ENCODE measurements at places on chromosomes 5 and 9.

DNA sequence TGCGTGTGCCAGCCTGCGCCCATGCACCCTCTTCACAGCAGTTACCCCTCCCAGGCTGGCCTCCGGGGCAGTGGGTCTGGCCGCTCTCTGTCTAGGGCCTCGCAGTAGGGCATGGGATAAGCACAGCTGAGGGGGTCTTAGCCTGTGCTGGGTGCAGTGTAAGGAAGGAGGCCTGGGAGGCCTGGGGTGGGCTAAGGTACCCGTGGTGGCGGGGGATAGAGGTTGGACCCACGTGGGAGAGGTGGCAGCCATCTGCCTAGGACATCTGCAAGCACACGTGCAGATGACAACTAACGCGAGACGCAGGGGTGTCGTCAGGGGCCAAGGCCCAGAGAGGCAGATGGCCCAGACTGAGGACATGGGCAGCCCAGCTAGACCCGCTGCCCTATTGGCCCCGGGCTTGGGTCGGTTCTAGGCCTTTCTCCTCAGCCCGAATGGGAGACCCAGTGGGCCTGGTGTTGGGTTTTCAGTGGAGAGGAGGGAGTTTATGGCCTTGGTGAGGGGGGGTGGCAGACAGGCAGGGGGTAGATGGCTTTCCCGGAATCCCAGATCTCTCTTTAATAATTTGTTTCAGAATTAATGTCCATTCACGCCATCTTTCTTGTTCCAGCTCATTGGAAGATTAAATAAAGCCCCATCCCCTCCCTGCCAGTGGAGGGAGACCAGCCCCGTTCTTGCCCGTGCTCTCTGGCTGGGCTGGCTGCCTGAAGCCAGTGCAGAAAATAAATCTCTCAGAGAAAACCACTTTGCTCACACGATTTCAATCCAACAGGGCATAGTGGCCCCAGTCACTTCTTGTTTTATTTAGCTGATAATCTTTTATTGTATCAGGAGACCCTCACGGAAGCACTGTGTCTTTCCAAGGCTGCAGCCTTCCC lies 154.2 kb downstream of the GAPVD1 start:
- DNase-seq = no peak

- DNase-seq = no peak
Observed at GRCh38 chr5:169260896-169261569, 39.9 kb downstream of the SLIT3 start.

DNA sequence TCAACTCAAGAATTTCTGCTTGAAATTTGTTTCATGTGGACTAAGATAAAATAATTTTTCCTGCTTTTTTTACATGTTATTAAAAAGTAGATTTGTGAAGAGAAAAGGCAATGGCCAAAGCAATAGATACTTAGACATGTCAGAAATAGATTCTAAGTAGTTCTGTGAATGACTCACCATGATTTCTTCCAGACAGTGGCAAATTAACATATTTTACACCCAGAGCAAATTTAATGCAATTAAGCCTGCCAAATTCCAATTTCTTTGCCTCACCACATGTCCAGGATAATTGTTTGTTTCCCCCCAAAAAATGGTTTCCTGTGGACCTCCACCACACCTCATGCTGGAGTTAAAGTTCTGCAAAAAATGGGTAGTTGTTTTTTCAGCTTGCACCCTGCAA lies 651.4 kb downstream of the CETN3 start:
- no peak for DNase-seq

- no peak for DNase-seq
Observed at GRCh38 chr5:55934720-55935119, 60.0 kb downstream of the IL6ST start.

GRCh38 chr5:171747061-171747859 lies 38.4 kb upstream of the SMIM23 start:
- no peak for DNase-seq

DNA sequence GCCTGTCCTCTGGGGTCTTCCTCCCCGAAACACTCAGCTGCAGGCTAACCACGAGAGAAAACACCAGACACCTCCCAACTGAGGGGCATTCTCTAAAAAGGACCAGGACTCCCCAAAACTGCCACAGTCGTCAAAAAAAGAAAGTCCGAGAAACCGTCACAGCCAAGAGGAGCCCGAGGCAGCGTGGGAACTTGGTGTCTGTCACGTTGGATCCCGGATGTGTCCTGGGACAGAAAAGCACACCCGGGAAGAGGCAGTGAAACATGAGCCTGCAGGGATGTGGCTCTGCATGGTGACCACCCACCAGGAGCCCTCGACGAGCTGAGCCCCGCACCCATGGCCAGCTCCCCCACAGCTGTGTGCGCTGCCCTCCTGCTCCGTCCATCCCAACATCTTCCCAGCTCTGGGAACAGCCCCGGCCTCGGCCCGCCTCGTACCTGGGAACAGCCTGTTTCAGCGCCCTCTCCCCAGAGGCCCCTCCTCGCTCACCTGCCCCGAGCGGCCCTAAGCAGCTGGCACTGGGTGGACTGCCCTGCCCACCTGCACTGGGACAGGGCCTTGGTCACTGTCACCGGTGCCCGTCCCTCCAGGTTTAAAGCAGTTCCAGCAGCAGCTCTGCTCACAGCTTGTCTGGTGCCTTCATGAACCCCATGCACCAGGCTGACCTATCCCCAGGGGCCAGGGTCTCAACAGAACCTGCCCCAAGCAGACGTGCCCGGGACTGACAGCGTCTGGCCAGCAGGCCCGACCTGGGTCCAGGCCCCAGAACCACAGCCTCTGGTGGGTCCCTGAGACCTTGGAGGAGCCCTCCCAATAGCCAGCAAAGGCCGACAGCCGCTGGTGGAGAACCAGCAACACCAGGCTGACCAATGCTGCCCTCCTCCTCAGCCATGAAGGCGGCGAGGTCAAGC lies 10.9 kb downstream of the SLC12A7 start:
- no peak for DNase-seq

GRCh38 chr5:66870708-66871107 lies 274.5 kb downstream of the MAST4 start:
- DNase-seq = no peak

GRCh38 chr9:82012276-82012675 lies 23.7 kb downstream of the SPATA31D1 start:
- DNase-seq = no peak
